ENCODE measurements at places on chromosomes 1 and 21.

DNA sequence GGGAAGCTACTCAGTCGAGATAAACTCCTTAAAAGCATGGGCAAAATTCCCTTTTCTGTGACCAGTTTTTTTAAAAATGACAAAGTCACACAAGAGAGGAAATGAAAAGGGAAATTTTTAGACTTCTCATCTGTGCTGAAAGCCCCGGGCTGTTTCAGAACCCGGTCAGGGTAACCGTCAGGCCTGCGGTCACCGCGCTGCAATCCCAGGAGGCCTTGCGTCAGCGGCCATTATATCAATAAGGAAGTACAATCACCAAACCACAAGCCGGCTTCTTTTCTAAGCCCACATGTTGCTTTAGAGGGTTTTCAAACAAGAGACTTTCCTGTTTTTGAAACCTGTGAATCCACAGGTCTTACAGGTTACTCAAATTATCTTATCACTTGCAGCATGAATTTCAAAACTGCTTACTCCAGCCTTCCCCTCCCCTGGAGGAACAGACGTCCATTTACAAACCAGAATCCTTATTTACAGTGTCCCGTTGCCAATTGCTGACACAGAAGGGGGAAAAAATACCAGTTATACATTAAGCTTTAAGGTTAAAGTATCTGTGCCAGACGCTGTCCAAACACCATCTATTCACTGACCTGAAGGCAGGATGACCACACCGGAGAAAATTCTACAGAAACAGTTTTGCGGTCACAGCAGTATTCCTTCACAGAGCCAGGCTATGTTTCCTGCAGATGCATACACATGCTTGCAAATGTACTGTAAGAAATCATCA, 165.3 kb downstream of the TOMM20 start:
- peak; percentile 87 for DNase-seq

GRCh38 chr1:245234217-245235081, 79.7 kb downstream of the KIF26B start:
- no peak for DNase-seq

DNA sequence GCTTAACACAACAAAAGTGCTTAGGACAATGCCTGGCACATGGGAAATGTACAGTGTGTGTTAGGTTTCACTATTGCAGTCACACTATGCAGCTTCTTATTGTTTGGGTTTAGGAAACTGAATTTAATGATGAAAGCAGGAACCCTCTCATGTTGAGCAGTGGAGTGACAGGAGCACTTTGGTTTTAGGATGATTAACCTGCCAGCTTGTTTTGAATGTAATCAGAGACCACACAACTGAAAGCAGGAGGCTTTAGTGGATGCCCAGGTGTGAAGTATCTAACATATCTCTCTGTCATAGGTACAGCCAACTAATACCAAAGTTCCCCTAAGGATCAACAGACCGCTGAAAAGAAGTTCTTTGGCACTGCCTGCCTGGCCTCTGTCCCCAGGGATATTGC, 406.9 kb upstream of the USP24 start:
- DNase-seq, result no peak

- no peak for DNase-seq
Measured at GRCh38 chr1:5738911-5739462, 253.2 kb downstream of the NPHP4 start.

GRCh38 chr1:6028042-6028850, 17.4 kb upstream of the KCNAB2 start:
- DNase-seq, result peak; percentile 46

DNA sequence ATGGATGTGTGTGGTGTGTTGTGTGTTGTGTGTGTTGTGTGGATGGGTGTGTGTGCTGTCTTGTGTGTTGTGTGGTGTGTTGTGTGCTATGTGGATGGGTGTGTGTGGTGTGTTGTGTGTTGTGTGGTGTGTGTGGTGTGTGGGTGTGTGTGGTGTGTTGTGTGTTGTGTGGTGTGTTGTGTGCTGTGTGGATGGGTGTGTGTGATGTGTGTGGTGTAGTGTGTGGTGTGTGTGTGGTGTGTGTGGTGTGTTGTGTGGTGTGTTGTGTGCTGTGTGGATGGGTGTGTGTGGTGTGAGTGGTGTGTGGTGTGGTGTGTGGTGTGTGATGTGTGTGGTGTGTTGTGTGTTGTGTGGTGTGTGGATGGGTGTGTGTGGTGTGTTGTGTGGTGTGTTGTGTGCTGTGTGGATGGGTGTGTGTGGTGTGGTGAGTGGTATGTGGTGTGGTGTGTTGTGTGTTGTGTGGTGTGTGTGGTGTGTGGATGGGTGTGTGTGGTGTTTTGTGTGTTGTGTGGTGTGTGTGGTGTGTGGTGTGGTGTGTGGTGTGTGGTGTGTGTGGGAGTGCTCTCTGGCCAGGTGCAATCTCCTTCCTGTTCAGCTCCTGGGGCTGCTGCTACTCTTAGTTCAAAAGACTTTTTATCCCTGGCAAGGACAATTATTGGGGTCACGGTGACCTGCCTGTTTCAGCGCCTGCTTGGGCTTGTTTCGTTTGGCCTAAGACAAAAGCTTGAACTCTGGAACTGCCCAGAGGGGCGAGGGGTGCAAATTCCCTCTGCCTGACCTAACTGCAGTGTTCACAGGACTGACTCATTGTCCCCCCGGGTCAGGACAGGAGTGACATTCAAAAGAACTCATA, 101.1 kb downstream of the UBIAD1 start:
- DNase-seq, result no peak

DNA sequence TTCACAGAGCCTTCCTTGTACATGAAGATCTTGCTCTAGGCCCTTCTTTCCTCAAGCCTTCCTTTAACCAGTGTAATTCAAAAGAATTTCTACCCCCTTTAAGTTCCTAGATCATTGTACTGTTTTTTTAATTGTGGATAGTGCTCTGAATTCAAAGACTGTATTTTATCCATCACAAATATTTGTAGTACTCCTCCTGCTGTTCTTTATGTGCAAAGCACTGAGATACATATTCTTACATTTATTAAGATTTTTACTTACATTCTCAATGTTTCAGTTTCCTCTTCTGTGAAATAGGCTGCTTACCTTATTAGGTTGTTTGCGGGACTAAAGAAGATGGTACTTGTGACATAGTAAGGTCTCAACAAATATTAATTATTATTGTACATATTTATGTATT, 168.8 kb upstream of the PDE4B start:
- no peak for DNase-seq

DNA sequence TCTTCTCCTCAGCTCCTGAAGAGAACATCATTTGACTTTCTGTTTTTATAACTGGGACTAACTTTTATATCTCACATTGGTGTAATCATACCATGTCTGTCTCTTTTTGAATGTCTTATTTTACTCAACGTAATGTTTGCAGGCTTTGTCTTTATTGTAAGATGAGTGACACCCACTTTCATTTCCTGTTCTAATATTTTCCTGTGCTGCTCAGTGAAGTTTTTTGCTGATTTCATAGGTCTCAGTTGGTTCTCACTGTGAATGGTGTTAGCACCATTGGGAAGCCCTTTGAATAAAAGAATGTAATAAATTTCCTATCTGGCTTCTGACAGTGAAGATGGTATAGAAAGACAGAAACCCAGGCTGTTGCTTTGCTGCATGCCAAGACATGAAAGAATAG, 84.0 kb downstream of the RAVER2 start:
- DNase-seq, result no peak

- DNase-seq, result no peak
Measured at GRCh38 chr1:229230893-229231753, 39.8 kb upstream of the RAB4A start.

DNA sequence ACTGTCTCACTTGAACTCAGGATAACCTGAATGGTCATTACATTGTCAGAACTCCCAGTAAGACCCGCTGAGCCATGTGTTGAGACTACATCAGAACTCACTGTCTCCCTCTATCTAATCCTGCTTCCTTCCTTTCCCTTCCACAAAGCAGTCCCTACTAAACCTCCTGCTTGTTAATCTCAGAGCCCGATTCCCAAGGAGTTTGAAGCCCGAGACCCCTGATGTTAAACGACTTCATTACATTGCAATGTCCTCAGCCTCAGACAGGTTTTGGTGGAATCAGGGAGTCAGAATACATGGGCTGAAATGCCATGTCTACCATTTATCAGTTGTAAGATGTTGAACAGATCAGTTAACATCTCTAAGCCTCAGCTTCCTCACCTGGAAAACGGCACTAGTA, 682.4 kb downstream of the ADGRL2 start:
- DNase-seq, result no peak

- no peak for DNase-seq
Measured at GRCh38 chr1:21909787-21910503, 27.2 kb downstream of the HSPG2 start.

- DNase-seq, result no peak
Measured at GRCh38 chr1:175530622-175531375, 212.6 kb downstream of the TNR start.

DNA sequence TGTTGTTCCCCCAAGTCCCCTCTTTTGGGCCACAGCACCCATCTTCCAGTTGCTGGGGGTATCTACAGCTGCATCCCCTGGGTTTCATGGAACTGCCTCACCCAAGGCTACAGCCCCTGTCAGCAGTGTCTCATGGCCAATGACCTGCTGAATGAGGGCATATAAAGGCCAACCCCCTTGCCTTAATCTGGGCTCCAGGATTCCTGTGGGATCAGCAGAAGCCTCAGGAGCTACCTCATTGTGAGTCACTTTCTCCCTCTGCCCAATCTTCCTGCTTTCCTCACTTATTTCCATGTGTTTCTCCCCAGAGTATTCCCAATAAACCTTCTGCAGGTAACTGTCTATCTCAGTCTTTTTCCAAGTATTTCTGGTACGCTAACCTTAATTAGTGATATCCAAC, 37.3 kb upstream of the SYT14 start:
- DNase-seq, result no peak

GRCh38 chr1:76657623-76658022, 209.7 kb upstream of the ST6GALNAC5 start:
- no peak for DNase-seq

- DNase-seq, result no peak
Measured at GRCh38 chr21:26116456-26117011, 54.0 kb downstream of the APP start.

- no peak for DNase-seq
Measured at GRCh38 chr1:108719656-108720435, 7.1 kb downstream of the FNDC7 start.

Data from stimulated activated naive CD4-positive, alpha-beta T cell treated with Interleukin-2 at 50 U/mL for 16 hours (primary cell).